Spleen (tissue), 13 donors: ENCODE measurements at places on chromosomes 5 and 9. TPM values are rescaled to one million over a fixed set of nuclear protein-coding genes. Genes with fewer than 3 reads are reported as not detected.

- H3K36me3 ChIP-seq, result no peaks in the 10 kb centered on the region
- DNase-seq, result no peak
- H3K4me1 ChIP-seq, result peaks cover 20% of the 10 kb centered on the region
- no peak overlapping the region for H3K4me3 ChIP-seq
- no peaks in the 10 kb centered on the region for H3K27me3 ChIP-seq
These were observed 2.3 kb upstream of the SMIM33 start for GRCh38 chr5:139468421-139468931.

GRCh38 chr5:74539986-74540385 is 100.5 kb downstream of the ENC1 start:
- no peak for DNase-seq
- no peaks in the 10 kb centered on the region for H3K36me3 ChIP-seq
- no peaks in the 10 kb centered on the region for H3K27me3 ChIP-seq
- no peak overlapping the region for H3K27ac ChIP-seq

- H3K36me3 ChIP-seq, result no peaks in the 10 kb centered on the region
- no peak overlapping the region for H3K4me3 ChIP-seq
- no peak overlapping the region for H3K27ac ChIP-seq
- H3K27me3 ChIP-seq, result no peaks in the 10 kb centered on the region
- DNase-seq, result peak; percentile 33
- no peaks in the 10 kb centered on the region for H3K4me1 ChIP-seq
These were observed 71.4 kb upstream of the PHYKPL start for GRCh38 chr5:178304016-178304415.

GRCh38 chr9:1272488-1272887 is 222.3 kb downstream of the DMRT2 start:
- no peak overlapping the region for H3K27ac ChIP-seq
- H3K4me1 ChIP-seq, result no peaks in the 10 kb centered on the region
- no peaks in the 10 kb centered on the region for H3K27me3 ChIP-seq
- H3K4me3 ChIP-seq, result no peak overlapping the region
- H3K36me3 ChIP-seq, result no peaks in the 10 kb centered on the region

GRCh38 chr9:135255841-135256580 is 168.5 kb downstream of the OLFM1 start:
- H3K4me1 ChIP-seq, result no peaks in the 10 kb centered on the region
- DNase-seq, result peak; percentile 59
- H3K27ac ChIP-seq, result no peak overlapping the region
- H3K36me3 ChIP-seq, result no peaks in the 10 kb centered on the region
- no peaks in the 10 kb centered on the region for H3K27me3 ChIP-seq

GRCh38 chr5:128258372-128258771 is 174.8 kb downstream of the SLC12A2 start:
- H3K27ac ChIP-seq, result no peak overlapping the region
- no peaks in the 10 kb centered on the region for H3K4me1 ChIP-seq
- H3K36me3 ChIP-seq, result no peaks in the 10 kb centered on the region
- no peaks in the 10 kb centered on the region for H3K27me3 ChIP-seq
- no peak overlapping the region for H3K4me3 ChIP-seq
- no peak for DNase-seq

Gene IL4
- total RNA-seq, result not detected

Gene RGP1
- total RNA-seq, result 29.2 TPM

- H3K36me3 ChIP-seq, result no peaks in the 10 kb centered on the region
- no peak for DNase-seq
- no peak overlapping the region for H3K4me3 ChIP-seq
- no peaks in the 10 kb centered on the region for H3K27me3 ChIP-seq
- H3K4me1 ChIP-seq, result no peaks in the 10 kb centered on the region
- no peak overlapping the region for H3K27ac ChIP-seq
These were observed 1109.0 kb upstream of the ACO1 start for GRCh38 chr9:31275419-31275818.
